ENCODE measurements at places on chromosomes 11 and 22.

- DNase-seq, result peak; percentile 75
These were observed 13.9 kb downstream of the RTN4RL2 start for GRCh38 chr11:57474017-57474802.

DNA sequence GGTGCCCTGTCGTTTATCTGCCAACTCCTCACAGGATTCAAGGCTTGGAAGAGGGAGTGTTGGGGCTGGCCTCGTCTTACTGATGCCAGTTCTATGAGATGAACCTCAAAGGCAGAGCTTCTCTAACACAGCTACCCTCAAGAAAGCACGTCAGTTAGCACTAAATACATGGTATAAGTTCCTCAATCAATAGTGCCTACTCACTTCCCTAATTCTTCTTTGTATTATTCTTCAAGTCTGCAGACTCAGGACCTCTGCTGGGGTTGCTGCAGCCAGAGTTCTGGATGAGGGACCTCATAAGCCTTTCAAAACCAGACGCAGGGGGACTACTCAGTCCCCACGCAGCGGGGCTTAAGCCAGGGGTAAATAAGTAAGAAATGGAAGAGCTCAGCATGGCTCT is 118.3 kb downstream of the VPREB1 start:
- peak; percentile 14 for DNase-seq

DNA sequence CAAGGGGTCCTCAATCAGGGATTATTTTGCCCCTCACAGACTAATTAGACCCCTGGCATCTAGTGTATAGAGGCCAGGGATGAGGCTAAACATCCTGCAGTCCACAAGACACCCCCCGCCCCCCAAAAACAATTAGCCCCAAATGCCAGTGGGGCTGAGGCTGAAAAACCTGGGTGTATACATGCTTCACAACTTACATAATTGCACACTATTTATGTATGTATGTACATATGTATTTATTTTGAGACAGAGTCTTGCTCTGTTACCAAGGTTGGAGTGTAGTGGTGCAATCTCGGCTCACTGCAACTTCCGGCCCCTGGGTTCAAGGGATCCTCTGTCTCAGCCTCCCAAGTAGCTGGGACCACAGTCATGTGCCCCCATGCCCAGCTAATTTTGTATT is 28.8 kb upstream of the SHANK2 start:
- DNase-seq, result no peak

GRCh38 chr11:16191212-16191867 is 165.0 kb downstream of the SOX6 start:
- peak; percentile 15 for DNase-seq

- DNase-seq, result no peak
These were observed 25.1 kb downstream of the ARL14EP start for GRCh38 chr11:30348035-30348434.

GRCh38 chr11:109012991-109013390 is 348.1 kb downstream of the DDX10 start:
- DNase-seq, result no peak

DNA sequence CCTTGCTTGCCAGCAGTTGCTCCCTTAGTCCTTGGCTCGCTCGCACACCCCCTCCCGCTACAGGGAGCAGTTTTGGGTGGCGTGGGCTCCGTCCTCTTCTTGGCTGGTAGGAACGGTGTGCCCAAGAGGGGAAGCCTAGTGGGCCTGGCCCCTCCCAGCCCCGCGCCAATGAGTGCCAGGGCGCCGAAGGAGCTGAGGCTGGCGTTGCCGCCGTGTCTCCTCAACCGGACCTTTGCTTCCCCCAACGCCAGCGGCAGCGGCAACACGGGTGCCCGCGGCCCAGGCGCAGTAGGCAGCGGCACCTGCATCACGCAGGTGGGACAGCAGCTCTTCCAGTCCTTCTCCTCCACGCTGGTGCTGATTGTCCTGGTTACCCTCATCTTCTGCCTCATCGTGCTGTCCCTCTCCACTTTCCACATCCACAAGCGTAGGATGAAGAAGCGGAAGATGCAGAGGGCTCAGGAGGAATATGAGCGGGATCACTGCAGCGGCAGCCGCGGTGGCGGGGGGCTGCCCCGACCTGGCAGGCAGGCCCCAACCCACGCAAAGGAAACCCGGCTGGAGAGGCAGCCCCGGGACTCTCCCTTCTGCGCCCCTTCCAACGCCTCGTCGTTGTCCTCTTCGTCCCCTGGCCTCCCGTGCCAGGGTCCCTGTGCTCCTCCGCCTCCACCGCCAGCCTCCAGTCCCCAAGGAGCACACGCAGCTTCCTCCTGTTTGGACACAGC is 1.6 kb downstream of the C11orf87 start:
- DNase-seq, result no peak

DNA sequence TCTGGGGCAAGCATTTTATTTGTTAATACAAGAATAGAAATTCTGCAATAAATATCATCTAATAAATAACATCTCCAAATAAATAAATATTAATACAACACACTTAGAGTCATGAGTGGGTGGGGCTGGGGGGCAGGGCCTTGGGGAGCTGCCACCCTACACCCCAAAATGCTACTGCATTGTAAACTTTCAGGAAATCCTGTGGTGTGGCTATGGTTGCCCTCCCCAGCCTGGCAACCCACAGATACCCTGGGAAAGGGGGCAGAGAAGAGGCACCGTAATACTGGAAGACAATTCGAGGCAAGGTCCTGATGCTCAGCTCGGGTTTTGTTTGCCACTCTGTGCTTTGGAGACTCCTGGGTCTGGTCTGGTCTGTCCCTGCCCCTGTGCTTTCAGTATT is 9.2 kb downstream of the CLCF1 start:
- no peak for DNase-seq

DNA sequence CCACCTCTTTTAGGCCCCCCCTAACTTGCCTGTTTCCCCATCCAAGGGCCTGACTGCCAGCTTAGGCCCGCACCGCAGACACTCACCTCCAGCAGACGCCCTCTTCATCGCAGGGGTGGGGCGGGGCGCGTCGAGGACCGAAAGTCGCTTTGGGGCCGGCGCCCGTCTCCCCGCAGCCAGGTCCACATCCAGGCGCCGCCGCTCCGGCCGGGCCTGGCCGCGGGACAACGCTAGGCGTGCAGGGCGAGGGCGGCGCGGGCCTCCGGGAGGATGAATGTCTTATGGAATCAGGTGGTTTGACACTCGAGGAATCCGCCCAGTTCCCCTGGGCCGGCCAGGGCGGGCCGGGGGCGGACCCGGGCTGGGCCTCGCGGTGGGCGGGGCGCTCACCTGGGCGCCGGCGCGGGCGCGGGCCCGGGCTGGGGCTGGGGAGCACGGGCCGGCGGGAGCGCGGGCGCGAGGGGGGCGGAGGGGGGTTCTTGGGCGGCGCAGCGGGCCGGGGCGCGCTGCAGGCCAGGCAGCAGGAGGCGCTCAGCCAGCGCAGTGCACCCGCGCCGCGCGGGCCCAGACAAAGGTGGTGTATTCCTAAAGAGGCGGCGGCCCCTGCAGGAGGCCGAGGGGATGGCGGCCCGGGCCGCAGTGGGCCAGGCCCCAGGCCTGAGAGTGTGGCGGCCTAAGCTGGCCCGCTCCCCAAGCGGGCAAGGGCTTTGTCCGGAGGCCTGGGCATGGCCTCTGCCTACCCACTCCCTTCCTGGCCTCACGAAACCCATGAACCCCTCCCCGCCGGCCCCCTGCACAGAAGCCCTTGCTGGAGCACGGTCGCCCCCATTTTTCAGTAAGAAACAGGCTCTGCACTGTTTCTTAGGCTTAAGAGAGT is 177.6 kb downstream of the IGLL1 start:
- DNase-seq, result peak; percentile 52

- no peak for DNase-seq
These were observed 987 bp upstream of the NCR3LG1 start for GRCh38 chr11:17350455-17351171.

DNA sequence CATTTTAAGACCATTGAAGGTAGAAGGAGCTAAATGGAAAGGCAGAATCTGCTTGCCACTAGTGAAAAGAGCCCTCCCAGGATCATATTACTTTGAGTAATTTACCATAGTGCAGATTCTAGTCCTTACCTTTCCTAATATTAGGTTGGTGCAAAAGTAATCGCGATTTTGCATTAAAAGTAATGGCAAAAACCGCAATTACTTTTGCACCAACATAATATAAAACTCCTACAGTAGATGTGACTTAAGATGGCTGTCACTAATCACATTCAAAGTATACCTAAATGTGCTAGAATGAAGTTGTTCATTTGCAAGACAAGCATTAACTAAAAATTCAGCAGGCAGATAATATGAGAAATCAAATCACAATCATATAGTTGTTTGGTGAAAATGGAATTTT is 38.1 kb upstream of the ARL14EP start:
- no peak for DNase-seq

DNA sequence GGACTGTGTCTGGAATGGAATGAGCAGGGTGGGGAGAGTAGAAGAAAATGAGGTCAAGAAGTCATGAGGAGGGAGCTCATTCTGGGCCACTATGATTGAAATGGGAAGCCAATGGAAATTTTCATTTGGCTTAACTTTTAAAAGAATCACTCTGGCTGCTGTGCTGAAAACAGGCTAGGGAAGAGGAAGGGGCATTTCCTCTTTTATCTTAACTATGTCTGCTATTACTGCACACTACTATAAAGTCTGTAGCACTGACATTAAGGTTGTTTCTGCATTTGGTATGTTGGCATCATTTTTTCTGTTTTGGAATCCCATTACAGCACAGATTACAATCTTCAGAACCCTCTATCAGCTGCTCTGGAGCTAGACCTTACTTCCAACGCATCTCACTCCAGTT is 8.2 kb downstream of the PATL1 start:
- peak; percentile 18 for DNase-seq

DNA sequence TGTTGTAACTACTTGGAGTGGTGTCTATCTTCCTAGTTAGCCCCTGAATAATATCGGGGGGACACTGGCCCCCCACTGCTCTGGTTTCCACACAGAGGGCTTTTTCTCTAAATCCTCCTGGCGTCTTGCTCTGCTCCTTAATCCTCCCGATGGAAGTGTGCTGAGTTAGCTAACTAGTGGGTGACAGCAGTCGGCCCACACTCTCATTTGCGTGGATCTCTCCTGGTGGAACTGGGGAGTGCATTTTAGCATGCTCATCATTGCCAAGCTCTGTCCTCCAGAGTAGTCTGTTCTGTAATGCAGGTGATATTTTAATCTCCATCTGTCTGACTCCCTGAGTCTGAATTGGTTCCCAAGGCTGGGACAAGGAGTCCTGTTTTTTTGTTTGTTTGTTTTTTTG is 46.1 kb upstream of the RASSF10 start:
- DNase-seq, result no peak

DNA sequence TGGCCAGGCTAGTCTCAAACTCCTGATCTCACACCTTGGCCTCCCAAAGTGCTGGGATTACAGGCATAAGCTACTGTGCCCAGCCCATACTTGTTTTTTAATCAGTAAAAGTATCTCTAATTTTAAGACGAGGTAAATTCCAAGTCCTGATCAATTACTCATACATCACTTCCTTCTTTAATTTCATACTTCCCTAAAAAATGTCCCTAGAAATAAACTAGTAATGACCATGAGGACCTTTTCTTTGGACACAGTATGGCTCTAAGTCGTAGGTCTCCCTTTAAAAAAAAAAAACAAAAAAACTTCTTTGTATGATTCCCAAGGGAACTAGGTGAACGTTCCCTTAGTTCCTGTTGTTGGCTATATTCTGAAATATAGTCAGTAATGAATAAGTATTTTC is 29.8 kb downstream of the NUP98 start:
- DNase-seq, result no peak

DNA sequence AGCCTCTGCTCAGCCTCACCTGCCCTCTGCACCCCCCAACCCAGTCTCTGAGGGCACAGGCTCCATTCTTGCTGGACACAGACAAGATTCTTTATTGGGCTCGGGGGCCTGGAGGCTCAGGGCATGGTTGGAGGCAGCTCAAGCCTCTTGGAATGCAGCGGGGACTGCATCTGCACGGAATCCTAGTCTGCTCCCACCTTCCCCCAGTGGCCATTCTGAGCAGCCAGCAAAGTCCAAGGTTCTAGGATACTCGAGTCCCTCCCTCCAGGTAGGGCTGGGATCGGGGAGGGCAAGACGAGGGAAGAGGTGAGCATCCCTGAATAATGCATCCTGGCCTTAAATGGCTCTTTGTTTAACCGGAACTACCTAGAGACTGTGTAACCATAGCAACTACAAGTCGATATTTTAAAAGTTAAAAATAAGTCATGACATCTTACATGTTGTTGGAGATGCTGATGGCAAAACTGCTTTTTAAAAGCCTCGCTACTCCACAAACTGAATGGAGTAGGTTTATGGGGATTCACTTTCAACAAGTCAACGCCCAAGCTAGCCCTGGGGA is 10.7 kb upstream of the IGSF22 start:
- DNase-seq, result no peak

DNA sequence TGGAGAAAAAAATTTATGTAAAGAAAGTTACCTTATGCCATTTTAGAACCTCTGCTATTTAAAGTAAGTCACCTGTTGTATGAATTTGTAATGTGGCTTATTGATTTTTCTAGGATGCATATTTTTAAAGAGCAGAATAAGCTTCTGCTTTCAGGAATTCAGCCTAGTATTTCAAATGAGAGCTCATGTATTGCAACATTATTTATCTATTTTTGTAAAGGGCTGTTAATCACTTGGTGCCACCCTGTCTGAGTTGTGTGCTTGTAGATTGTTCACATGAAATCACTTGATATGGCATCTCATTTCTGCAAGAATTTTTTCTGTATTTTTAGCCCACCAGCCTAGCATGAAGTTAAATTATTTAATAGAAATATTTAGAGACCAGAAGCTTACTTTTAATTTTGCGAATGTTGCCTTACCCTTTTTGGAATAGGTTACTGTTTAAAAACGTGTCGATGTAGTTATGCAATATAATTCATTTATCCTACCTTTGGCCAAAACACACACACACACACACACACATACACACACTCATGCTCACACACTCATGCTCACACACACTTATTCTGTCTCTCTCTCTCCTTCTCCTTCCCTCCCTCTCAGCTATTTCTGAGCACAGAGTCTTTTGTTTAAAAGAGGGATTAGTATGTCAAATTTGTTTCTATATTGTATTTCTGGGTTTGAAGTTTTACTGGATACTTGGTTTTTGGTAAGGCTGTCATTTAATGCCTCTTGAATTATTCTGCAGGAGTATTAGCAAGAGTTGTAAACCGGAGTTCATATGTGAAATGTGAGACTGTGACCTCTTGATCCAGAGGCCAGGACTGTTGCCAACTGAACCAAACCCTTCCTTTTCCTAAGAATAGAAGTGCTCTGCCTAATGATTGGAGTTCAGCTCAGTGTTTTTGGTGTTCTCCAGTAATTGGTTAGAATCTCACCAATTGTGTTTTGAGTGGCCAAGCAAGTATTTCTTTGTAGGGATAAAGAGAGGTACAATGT is 34.4 kb downstream of the YAP1 start:
- no peak for DNase-seq

GRCh38 chr11:97263183-97263858 is 873.5 kb downstream of the JRKL start:
- no peak for DNase-seq

DNA sequence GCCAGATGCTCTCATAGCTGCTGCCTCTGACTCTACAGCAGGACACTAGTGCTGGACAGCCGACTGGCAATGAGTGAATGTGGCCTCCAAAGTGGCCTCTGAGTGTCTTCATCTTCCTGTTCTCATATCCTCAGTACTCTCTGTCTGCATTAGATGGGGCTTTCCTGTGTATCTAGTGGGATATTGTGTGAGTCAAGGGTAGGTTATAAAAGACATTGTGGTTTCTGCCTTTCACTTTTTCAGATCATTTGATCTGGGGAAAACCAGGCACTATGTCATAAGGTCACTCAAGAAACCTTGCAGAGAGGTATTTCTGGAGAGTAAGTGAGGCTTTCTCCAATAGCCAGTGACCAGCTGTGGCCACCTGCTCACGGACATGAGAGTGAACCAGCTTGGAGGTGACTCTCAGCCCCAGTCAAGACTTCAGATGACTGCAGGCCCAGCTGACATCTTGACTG is 333.6 kb upstream of the NCAM1 start:
- no peak for DNase-seq

Data from HL-60 (cell line).